ENCODE measurements at places on chromosomes 5 and 9. TPM values are rescaled to one million over a fixed set of nuclear protein-coding genes. Genes with fewer than 3 reads are reported as not detected.

The SELENOP gene
- not detected for polyA plus RNA-seq

The ADAMTS12 gene
- polyA plus RNA-seq, result not detected

The EIF4EBP3 gene
- 13.8 TPM for polyA plus RNA-seq

The CDKN2A gene
- polyA plus RNA-seq, result 6.4 TPM

The TLX3 gene
- polyA plus RNA-seq, result not detected

The SLC25A46 gene
- 19.5 TPM for polyA plus RNA-seq

The EGR1 gene
- 80.6 TPM for polyA plus RNA-seq

The SLC34A1 gene
- polyA plus RNA-seq, result 0.06 TPM

The SPATA31C1 gene
- not detected for polyA plus RNA-seq

The STK32A gene
- not detected for polyA plus RNA-seq

The OLFM1 gene
- polyA plus RNA-seq, result not detected

GRCh38 chr5:10839118-10839517 is 78.1 kb upstream of the DAP start:
- DNase-seq, result no peak

- DNase-seq, result no peak
These were observed 393.8 kb upstream of the MEF2C start for GRCh38 chr5:89276566-89277305.

DNA sequence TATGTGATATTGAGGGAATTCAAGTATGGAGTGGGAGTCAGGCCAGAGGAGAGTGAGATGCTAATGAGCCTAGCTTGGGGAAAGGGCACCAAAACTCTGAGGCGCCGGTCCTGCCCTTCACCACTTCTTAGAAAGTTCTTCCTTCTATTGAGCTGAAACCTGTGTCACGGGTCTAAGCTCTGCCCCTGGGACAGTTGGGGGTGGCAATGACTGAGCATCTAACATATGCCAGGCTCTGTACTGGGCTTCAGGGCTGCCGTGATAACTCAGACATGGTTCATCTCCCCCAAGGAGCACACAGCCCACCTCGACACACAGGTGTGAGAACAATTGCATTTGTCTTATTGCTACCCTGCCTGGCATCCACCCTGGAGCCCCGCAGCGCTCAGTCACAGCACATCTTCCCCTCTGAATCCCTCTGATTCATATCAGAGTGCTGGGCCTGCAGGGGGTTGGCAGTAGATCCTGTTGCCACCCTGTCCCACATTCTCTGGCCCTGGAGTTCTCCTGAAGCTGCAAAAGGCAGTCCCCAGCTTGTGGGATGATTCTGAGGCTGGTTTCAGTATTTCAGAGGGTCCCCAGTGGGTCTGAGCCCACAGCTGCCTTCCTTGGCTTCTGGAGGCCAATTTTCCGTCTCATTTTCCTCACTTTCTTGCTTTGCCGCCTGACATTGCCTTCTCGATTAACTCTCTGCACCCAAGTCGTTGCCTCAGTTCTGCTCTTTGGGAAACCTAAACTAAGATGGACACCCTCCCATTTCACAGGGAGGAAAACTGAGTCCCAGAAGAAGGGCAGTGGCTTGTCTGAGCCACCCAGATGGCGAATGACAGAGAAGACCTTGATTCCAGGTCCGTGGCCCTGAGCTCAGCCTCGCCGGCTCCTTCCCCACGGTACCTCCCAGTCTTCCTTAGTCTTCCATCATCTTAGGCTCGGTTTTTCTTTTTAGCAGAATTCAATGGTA is 42.5 kb downstream of the ALG2 start:
- no peak for DNase-seq

DNA sequence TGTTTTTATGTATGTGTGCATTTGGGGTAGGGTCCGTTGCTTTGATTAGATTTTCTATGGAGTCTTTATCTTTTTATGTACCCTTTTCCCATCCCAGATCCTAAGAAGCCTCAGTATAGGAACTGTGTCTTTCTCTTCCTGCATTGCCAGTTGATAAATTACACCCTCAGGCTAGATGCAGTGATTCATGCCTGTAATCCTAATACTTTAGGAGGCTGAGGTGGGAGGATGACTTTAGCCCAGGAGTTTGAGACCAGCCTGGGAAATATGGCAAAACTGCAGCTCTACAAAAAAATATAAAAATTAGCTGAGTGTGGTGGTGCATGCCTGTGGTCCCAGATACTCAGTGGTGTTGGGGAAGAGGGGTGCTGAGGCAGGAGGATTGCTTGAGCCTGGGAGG is 40.2 kb downstream of the NLN start:
- no peak for DNase-seq

DNA sequence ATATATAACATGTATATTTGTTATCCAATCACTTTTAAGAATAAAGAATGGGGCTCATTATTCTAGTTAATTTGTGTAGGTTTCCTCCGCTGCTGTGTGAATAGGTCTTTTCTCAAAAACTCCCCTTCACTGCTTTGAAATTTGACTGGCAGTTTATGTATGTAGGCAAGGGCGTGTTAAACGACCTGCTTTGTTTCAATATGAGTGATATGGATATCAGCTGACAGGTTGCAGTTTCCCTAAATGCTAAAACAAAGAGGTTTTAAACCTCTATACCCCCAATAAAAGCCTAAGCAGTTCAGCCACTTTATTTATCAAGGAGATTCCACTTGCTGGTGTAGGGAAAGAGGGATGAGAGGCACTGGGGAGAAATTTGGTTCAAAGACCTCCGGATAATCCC is 159.6 kb downstream of the TMEM167A start:
- no peak for DNase-seq

- DNase-seq, result no peak
These were observed 92.4 kb downstream of the EQTN start for GRCh38 chr9:27204578-27204977.

GRCh38 chr5:112552791-112553190 is 133.7 kb upstream of the EPB41L4A start:
- no peak for DNase-seq

GRCh38 chr9:113950195-113951031 is 74.3 kb downstream of the ZNF618 start:
- no peak for DNase-seq

- DNase-seq, result peak; percentile 51
These were observed 61.2 kb upstream of the TAF11L2 start for GRCh38 chr5:17436761-17437221.

GRCh38 chr5:161314033-161314432 is 232.5 kb downstream of the GABRB2 start:
- no peak for DNase-seq

DNA sequence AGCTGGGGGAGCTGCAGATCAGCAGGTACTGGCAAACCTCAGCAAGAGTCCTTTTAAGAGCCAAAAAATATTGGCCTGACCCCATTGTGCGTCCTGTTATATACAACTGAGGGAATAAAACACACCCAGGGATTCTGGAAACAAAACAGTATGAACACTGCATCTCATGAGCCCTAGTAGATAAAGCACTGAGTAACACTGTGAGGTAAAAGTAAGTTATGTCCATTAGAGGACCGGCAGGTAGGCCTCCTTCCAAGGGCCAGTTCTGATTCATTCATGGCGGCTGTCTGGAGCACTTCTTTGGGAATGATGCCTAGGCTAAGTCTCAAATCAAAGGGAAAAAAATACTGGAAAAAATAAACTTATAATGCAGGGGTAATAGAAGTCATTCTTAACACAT is 64.9 kb downstream of the PDE4D start:
- no peak for DNase-seq

GRCh38 chr9:4929917-4930316 is 55.2 kb upstream of the JAK2 start:
- no peak for DNase-seq

DNA sequence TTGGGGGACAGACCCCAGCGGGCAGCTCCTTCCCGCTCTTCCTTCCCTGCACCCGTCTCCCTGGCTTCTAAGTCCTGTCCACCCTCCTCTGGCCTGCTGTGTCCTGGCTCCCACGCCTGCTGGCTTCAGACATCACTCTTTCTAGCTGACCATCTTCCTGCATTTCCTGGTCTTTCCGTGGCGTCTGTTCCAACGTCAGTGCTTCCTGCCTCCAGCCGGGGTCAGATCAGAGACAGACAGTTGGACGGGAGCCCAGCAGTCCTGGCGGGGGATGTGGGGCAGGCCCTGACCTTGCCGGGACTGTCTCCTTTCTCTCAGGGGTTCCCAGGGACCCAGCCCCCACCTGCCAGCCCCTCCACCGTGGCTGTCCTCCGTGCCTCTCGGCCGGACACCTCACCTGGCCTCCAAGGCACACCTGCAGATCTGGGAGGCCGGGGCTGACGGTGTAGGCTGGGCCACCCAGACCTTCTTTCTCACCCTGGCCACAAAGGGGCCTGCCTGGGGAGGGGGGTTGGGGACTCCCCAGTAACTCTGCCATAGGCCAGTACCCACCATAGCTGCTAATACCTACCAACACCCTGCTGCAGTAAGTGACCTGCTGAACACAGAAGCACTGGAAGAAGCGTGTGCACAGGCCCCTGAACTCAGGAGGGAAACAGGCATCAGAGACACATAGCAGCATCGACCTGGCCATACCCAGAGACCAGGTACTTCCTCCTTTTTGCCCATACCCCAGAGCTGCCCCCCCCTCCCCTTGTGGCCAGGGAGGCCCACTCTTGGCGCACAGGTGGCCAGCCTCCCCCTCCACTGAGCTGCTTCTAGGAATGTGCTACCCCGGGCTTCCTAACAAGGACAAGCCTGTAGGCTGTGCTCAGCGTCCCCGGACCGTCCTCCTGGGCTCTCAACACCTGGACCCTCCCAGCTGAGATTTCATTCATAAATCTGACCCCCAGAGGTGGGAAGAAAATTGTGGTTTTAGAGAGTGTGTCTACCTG is 5.1 kb downstream of the NRARP start:
- DNase-seq, result no peak

DNA sequence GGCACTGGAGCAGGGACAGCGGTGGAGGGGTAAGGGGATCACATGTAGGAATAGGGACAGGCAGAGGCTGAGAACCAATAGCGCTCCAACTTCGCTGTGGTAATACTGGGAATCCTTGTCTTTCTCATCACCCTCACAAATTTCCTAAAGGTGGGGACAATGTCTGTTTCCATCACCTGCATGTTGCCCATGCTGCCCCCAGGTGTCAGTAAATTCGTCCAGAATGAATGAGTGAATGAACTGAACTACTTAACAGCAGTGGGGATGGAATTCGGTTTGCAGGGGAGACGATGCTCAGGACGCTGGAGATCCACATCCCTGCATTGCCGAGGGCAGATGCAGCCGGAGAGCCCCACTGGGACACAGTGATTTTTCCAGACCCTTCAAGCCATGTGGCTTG is 129.9 kb downstream of the PDZD2 start:
- DNase-seq, result no peak

DNA sequence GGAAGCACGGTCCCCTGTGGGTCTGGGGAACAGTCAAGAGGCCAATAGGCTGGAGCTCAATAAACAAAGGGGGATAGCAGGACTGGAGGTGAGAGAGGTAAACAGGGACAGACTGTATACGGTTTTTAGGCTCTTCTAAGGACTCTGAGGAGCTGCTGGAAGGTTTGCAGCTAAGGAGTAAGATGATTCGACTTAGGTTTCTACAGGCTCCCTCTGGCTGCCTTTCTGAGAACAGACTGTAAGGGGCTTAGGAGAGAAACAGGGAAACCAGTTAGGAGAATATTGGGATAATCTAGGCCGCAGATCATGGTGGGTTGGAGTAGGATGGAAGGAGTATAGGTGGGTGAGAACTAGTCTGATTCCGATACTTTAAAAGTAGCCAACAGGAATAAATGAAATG is 10.4 kb downstream of the CDK5RAP2 start:
- DNase-seq, result no peak

DNA sequence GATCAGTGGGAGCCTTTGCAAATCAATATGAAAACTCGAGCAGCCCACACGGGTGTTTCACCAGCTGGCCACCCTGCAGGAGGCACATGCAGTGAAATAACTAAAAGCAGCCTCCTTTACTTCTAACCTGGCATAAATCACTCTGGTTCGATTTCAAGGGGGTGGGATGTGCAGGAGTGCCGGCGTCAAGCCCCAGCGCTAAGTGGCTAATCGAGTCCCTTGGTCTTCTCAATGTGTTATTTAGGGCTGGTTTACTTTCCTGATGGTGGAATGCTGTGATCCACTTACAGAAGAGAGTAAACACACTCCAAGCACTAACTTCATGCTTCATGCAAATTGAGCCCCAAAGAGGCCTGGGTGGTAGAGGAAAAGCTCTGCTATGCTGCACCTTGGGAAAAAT is 109.4 kb downstream of the TMEM174 start:
- DNase-seq, result no peak

GRCh38 chr5:73648515-73648914 is 22.5 kb downstream of the ARHGEF28 start:
- DNase-seq, result no peak

GRCh38 chr9:74336161-74336560 is 161.0 kb upstream of the RORB start:
- DNase-seq, result no peak

DNA sequence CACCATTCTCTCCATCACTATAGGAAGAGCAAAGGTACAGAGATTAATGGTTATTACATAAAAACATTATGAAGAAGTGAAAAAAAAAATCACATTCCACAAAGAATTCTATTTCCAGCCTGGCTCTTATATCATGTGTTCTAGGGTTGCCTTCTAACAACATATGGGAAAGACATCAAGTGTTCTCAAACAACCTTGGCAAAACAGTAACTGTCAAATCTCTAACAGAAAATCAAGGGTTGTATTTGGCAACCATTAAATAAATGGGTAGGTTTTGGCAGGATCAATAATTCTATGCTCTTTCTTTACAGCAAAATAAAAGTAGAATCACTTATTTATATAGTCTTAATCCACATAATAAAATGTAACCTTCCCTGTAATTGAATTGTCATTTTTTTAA is 728.9 kb downstream of the MAT2B start:
- DNase-seq, result no peak

DNA sequence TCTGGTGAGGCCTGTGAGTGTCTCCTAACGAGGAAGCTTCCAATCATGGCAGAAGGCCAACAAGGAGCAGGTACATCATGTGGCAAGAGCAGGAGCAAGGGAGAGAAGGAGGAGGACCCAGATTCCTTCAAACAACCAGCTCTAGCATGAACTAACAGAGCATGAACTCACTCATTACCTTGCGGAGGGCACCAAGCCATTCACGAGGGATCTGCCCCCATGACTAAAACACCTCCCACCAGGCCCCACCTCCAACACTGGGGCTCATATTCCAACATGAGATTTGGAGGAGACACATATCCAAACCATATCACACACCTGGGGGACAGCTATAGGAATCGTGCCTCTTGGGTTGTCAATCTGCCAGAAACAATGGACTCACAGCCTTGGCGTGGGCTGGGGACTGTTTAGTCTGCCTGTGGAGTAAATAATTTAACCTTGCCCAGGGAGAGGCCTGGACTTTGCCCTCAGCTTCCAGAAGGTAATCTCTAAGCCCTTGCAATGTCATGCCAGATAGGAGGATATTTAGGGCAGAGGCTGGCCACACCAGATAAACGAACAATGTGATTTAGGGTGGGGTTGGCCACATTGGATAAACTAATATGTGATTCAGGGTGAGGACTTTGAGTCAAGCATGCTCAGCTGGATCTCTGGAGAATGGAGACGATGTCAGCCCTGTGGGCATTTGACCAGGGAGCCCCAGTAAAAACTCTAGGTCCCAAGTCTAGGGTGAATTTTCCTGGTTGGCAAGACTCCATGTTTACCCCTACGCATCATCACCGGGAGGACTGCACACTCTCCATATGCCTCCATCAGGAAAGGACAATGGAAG is 13.6 kb upstream of the VDAC1 start:
- no peak for DNase-seq

- peak; percentile 86 for DNase-seq
These were observed 1.3 kb upstream of the TRMO start for GRCh38 chr9:97923529-97924108.

All from B cell (primary cell).